GDM1 (cell line): ENCODE measurements at places on chromosomes 3 and 15.

DNA sequence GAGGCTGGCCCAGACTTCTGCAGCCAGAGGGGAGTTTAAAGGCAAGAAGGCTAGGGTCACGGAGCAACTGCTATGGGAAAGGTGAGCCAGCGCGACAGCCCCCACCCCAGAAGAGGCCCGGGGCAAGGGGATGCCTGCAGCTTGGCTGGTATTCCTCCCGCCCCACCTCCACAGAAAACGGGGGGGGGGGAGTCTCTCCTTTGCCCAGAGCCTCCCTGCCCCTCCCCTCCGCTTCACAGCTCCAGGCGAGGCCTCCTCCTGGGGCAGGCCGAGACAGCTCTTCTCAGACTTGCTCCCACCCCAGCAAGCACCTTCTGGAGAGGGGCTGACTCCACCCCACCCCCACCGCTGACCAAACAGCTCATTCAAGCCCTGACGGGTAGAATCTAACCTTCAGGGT is 13.4 kb downstream of the ANP32A start:
- no peak for DNase-seq

- no peak for DNase-seq
Measured at GRCh38 chr3:72190050-72190449, 405.1 kb upstream of the PROK2 start.

DNA sequence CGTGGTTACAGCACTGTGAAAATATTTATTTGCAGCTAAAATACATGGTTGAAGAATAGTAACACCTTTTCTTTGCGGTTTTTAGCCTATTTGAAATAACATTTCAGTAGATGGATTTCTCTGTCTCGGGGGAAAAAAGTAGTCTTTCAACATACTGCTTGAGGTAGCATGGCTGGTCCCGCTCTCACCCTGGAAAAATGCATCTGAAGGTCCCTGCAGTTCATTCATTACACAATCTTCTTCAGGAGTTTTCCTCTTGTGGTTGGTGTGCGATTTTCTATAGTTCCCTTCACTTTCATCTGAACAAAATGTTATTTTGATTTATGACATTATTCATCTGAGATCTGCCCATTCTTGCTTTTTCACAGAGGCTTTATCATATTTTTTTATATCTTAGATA is 75.9 kb downstream of the STRIT1 start:
- no peak for DNase-seq

GRCh38 chr3:148958696-148959095 is 32.6 kb upstream of the GYG1 start:
- no peak for DNase-seq

DNA sequence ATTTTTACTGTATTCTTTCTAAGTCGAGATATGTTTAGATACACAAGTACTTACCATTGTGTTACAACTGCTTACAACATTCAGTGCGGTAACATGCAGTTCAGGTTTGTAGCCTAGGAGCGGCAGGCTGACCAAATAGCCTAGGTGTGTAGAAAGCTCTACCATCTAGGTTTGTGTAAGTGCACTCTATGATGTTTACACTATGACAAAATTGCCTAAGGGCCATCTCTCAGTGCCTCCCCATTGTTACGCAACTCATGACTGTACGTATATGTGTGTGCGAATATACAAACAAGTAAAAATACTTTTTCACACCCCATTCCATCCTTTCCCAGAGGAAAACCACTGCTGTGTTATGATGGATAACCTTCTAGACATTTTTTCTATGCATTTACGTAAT is 44.3 kb downstream of the PXYLP1 start:
- DNase-seq = no peak

DNA sequence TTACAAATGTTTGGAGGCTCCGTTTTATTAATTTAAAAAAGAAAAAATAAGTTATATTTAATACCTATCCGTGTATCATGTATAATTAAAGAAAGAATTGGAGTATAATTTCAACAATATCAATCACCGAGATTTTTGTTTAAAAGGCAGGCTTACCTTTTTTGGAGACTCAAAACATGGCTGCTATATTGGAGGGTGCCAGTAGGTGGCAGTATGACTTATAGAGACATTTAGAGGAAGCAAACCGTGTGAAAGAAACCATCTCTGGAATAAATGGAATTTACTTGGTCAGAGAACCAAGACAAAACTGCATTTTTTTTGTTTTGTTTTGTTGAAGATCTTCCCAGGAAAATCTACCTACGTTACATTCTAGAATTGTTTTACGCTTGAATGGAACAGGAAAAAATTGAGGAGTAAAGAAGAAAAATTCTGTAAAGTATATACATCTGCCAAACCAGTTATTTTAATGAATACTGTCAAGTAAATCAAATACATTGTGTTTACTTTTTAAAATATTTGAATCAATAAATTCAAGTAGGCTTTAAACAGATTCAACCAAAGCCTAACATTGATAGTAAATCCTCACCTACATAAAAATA is 802.6 kb upstream of the ALCAM start:
- DNase-seq = peak; percentile 1

DNA sequence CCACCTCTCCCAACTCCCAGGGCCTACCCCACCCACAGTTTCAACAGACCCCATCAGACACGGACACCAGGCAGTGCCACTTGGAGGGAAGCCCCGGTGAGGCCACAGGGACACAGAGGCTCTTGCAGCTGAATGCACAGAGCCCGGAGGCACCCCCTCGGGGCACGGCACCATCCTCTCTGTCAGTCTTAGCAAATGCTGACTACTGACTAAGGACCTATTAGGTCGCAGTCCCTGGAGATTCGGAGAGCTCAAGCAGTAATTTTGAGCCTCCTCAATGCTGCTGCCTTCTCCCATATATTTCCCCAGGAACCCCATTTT is 79.9 kb downstream of the VGLL4 start:
- no peak for DNase-seq

DNA sequence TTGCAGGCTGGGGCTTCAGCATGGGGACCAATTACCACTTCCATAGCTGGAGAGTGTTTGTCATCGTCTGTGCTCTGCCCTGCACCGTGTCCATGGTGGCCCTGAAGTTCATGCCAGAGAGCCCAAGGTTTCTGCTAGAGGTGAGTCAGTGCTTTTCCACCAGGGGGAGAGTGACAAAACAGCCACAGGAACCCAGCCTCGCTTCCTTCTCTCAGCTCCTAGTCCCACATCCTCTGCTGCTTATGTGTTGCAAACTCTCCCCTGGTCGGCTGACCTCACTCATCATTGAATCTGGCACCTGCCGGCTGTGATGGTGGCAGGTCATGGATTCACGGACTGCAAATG is 158.3 kb downstream of the SV2B start:
- peak; percentile 75 for DNase-seq

DNA sequence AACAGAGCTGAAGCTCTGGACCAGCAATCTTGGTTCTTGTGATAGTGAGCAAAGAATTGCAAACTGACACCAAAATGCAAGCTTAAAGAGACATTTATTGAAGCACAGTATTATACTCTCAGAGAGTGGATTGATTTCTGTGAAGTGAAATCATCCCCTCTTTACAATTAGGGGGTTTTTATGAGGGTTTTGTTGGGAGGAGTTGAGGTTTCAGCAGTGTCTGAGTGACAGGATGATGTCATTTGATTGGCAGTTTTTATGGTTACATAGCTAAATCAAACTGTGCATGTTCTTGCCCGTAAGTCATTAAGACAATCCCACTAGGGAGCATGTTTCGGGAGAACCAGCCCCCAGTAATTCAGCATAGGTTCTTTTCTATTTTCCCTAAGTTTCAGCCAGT is 1200.5 kb downstream of the SI start:
- no peak for DNase-seq

- no peak for DNase-seq
Measured at GRCh38 chr15:44045217-44045616, 149.9 kb downstream of the FRMD5 start.
